ENCODE measurements at places on chromosomes 4 and X. TPM values are rescaled to one million over a fixed set of nuclear protein-coding genes. Genes with fewer than 3 reads are reported as not detected.
A peak's percentile ranks its signal among the peaks of the same experiment; 100 is the strongest.

FHIP1A gene
- not detected for total RNA-seq

PUDP gene
- total RNA-seq = 41.2 TPM

SCML2 gene
- not detected for total RNA-seq

- peak; percentile 94 for DNase-seq
Measured at GRCh38 chr4:26992657-26993361, 132.2 kb downstream of the STIM2 start.

- DNase-seq = no peak
Measured at GRCh38 chr4:118942465-118942864, 53.8 kb downstream of the SYNPO2 start.

- DNase-seq = no peak
Measured at GRCh38 chr4:165106518-165106917, 6.1 kb downstream of the TMEM192 start.

DNA sequence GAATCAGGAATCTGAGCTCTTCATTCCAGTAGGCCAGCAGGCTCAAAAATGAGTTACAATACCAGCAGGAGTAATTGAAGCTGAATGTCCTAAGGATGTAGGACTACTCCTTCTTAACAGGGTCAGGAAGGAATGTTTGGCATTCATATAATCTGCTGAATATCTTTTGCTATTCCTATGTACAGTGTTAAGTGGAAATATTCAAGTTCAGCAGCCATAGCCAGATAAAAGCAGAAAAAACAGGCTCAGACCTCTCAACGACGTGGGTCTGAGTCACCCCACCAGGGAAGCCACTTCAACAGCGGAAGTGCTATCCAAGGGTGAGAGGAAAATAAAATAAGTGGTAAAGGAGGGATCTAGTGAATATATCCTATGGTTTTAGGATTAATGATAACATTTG, 577.0 kb downstream of the SPOCK3 start:
- DNase-seq = no peak

DNA sequence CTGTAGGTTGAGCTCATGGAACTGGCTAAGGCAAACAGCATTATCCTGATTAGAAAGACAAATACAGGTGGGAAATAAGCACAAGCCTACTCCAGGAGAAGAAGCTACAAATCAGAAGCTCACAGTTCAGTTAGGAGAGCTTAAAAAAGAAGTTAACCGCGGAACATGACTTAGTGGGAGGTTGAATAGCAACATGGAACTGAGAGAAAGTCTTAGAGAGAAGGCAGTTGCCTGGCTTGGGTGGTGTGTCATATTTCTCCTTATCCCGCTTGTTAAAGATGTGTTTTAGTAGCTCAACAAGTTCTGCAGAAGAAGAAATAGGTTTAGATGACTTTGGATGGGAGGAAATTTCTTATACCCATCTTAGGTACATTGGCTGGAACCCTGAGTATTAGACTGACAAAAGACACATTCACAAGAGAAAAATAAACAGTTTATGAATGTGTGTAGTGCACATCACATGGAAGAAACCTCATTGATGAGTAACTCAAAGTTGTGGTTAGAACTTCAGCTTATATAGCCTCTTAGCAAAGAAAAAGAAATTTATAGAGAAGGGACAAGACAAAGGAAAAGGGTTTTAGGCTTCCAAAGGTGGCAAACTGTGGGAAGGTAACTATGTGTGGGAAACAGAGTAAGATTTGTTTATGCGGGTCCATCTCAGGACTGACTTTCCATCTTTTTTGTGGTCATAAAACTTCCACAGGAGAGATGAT, 37.4 kb upstream of the RXFP1 start:
- DNase-seq = no peak
